T47D (cell line): ENCODE measurements at places on chromosomes 12 and 14.

GRCh38 chr12:101459642-101460346 lies 15.3 kb upstream of the SPIC start:
- DNase-seq: peak; percentile 67

DNA sequence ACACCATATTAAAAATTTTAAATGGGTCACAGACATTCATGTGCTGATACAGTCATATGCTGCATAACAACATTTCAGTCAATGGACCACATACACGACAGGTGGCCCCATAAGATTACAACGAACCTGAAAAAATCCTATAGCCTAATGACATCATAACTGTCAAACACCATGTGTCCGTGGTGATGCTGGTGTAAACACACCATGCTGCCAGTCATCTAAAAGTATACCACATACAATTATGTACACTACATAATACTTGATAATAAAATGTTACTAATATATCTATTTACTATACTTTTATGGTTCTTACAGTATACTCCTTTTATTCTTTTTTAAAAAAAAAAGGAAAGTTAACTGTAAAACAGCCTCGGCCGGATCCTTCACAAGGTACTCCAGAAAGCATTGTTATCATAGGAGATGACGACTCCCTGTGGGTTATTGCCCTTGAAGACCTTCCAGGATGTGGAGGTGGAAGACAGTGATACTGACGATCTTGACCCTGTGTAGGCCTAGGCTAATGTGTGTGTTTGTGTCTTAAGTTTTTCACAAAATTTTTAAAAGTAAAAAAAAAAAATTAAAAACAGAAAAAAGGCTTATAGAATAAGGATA lies 5.0 kb upstream of the TDG start:
- DNase-seq: no peak

- DNase-seq: no peak
Measured at GRCh38 chr12:31594681-31595080, 3.7 kb upstream of the DENND5B start.

DNA sequence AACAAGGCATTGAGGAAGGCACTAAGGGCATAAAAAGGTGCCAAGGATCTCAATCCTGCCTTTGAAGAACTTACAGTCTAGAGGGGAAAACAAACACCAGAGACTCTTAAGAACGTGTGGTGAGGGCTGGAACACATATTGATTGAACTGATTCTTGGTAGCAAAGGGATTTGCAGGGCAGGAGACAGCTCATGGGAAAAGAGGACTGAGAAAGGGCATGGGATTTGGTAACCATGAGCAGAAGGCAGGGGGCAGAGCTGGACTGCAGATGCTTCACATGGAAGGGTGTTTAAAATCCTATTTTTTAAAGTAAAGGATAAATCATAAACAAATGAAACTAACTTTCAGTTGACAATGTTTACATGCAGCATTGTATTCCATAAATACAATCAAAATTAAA lies 203.1 kb downstream of the ITPR2 start:
- DNase-seq: no peak

GRCh38 chr12:89051065-89051677 lies 301.1 kb downstream of the DUSP6 start:
- DNase-seq: peak; percentile 45

- no peak for DNase-seq
Measured at GRCh38 chr12:104485651-104486362, 29.1 kb downstream of the CHST11 start.

GRCh38 chr14:65303190-65303898 lies 109.2 kb upstream of the FUT8 start:
- DNase-seq: no peak

GRCh38 chr14:51828017-51828797 lies 32.2 kb upstream of the GNG2 start:
- DNase-seq: no peak

DNA sequence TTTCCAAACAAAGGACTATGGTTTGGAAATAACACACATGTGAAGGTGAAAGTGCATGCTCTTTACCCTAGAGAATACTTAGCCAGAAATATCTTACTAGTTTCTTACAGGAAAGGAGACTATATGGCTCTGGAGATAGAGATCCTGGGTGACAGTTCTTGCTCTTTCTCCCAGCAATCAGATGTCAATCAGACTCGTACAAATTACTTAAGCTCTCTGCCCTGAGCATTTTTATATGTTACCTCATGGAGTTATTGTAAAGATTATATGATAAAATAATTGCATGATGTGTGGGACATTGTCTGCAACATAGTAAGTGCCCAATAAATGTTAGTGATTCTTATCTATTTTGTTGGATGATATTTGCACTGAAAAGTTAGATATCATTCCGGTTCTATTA lies 76.8 kb downstream of the FAR2 start:
- no peak for DNase-seq

DNA sequence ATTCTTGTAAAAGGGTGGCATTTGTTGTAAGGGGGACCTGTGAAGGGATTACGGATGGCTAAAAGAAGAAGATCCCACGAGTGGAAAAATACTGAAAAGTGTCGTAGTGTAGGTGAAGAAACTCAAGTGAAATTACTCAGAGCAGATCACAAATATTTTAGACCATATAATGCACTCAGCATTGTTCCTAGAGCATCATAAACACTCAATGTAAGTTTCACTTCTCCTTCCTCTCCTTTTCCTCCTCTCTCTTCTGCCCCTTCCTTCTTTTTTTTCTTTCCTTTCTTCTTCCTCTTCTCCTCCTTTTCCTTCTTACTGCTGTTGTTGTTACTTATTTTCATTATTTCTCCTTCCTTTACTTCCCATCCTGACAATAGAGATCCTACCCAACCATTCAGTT lies 445.6 kb downstream of the ADAMTS20 start:
- no peak for DNase-seq

DNA sequence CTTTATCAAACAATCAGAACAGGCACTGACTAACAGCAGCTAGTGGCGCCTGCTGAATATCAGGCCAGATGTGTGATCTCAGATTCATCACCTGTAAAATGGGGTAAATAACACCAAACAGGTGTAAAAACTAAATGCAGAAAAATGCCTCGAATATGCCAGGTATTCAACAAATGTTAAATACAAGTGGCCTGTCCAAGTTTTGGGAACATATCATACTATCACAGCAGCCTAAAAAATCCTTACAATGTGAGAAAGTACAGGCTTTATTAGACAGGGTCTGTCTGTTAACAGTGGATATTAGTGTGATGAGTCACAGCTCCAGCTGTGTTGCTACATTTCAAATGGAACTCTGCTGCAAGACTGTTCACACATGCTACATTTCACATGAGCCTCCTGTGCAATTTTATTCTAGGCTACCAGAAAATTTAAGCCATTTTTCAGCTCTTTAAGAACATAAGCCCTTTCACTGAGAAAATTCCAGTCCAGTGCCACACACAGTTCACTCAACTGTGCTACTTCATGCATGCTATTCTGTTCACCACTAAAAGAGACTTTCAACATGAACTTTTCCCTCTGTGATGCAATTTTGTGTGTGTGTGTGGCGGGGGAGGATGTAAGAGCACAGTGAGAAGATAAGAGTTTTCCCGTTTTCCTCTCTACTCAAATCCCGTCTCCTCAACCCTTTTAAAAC lies 56.7 kb downstream of the MSRB3 start:
- DNase-seq: no peak

GRCh38 chr12:76250256-76250655 lies 98.0 kb downstream of the BBS10 start:
- no peak for DNase-seq

DNA sequence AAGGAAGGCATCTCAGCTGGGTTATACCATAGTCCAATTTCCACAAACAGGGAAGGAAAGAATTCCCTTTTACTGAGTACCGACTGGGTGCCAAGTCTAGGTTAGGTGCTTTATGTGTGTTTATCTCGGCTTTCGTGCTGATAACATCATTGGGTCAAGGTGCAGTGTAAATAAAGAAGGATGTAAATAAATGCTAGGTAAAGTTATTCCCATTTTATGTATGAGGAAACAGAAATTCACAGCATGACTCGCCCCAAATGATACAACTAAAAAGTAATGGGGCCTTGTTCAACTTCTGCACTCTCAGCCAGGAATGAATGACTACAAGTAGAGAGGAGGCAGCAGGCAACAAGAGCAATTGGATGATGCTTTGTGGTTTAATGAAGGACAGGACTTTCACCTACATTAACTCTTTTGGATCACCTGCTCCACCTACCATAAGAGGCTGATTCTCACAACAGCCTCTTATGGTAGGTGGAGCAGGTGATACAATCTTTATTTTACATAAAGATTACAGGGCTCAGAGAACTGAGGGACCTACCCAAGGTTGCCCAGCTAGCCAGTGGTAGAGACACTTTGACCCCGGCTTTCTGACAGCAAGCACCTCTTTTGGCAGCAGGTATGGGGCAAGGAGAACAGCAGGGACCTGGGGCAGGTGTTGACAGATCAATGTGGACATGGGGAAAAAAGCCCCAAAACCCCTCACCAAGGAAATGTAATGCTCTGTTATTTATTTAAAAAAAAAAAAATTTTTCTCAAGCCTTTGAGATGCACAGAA lies 213.4 kb upstream of the NUDT4 start:
- DNase-seq: peak; percentile 88

DNA sequence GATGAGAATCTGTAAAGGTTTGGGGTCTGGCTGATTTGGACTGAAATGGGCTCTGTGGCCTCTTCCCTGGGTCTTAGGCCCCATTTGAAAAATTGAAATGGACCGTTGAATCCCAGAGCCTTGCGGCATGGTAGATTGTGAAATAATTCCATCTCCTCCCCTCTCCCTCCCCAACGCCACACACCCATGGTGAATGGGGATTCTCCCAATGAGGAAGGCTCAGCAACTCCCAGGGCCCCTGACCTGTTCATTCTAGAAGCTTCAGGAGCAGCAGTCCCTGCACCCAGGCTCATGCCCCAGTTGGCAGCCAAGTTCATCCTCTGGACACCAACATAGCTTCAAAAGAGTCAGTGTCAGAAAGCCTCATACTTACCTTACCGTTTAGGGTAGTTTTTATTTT lies 217.4 kb downstream of the ZFP36L1 start:
- DNase-seq: no peak

DNA sequence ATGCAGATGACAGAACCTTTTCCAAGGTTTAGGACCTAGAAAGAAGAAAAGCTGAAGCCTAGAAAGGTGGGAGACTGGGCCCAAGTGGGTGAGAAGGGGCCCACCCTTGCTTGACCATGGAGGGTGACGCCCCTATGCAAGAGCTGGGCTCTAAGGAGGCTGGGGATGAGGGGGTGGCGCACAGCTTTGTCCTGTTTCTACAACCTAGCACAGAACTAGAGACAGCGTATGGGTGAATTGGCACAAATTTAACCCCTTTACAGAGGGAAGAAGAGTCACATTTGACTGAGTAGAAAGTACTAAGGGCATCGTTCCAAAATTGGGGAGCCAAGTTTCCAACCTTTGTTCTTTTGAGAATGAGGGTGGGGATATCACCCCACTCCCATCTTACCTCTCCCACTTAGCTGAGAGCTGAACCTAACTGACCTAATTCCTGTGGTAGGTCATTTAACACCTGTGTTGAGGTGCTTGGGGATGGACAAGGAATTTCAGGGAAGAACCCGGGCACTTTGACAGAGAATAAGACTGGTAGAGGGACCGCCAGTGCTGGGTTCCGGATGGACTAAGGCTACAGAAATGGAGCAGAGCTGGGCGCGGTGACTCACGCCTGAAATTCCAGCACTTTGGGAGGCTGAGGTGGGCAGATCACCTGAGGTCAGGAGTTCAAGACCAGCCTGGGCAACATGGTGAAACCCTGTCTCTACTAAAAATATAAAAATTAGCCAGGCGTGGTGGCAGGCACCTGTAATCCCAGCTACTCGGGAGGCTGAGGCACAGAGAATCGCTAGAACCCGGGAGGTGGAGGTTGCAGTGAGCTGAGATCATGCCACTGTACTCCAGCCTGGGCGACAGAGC lies 5.2 kb downstream of the NFKBIA start:
- DNase-seq: no peak

GRCh38 chr14:85987907-85988306 lies 458.0 kb downstream of the FLRT2 start:
- DNase-seq: no peak

- no peak for DNase-seq
Measured at GRCh38 chr12:116062698-116063097, 214.8 kb downstream of the MED13L start.

- no peak for DNase-seq
Measured at GRCh38 chr14:67994531-67994930, 175.0 kb downstream of the RAD51B start.

GRCh38 chr14:60051721-60052221 lies 40.0 kb upstream of the PCNX4 start:
- DNase-seq: no peak

GRCh38 chr12:94762259-94762942 lies 112.0 kb upstream of the TMCC3 start:
- no peak for DNase-seq

DNA sequence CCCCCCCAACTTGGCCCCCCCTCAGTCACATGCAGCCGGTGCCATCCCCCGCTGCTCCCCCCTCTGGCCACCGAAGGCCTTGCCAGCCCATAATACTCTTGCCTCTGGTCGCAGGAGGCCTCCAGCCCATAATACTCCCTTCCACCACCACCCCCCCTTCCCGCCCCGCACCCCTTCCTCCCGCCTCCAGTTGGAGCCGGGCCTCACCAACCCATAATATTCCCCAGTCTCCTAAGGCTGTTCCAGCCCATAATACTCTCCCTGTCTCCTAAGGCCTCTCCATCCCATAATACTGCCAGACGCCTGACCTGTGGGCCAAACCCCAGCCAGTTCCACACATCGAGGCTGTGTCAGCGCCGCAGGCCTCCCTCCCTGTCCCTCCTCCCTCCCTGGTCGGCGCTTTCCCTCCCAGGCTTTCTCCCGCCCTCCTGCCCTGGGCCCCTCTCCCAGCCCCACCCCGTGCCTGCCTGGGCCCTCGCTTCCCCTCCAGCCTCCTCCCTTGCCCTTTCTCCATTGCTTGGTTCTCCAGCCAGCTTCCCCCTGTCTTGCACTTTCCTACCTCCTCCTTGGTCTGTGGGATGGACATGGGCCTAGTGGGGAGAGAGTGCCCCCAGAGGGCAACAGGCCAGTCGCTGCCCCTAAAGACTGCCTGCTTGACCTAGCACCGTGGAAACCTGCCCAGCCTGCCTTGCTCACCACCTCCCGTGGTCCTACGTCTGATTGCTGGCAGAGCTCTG lies 6.8 kb upstream of the CHD4 start:
- peak; percentile 46 for DNase-seq

DNA sequence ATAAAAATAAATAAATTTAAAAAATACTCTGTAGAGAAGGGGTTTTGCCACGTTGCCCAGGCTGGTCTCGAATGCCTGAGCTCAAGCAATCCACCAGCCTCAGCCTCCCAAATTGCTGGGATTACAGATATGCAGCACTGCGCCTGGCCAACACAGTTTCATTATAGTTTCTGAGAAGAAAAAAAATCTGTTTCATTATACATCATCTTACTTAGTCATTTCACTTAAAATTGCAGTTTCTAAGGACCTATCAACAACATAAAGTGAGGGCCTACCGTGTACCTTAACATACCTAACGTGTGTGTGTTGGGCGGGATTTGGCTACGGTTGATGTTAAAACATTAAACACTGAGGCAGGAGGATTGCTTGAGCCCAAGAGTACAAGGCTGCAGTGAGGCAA lies 28.3 kb downstream of the P2RX2 start:
- no peak for DNase-seq
